ENCODE measurements at places on chromosomes 7 and 10. TPM values are rescaled to one million over a fixed set of nuclear protein-coding genes. Genes with fewer than 3 reads are reported as not detected.

Gene IRF5
- total RNA-seq: 16.5 TPM

DNA sequence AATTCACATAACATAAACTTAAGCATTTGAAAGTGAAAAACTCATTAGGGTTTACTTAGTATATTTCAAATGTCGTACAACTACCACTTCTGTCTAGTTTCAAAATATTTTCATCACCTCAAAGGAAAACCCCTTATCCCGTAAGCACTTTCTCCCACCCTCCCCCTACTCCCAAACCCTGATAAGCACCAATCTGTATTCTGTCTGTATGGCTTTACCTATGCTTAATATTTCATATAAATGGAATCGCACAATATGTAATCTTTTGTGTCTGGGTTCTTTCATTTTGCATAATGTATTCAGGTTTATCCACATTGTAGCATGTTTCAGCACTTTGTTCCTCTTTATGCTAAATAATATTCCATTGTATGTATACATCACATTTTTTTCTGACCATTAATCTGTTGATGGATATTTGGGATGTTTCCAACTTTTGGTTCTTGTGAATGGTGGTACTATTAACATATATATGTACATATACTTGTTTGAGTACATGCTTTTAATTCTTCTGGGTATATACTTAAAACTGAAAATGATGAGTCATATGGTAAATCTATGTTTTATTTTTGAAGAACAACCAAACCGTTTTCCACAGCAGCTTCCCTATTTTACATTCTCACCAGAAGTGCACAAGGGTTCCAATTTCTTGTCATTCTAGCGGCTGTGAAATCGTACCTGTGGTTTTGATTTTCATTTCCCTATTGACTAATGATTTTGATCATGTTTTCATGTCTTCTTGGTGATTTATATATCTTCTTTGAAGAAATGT lies 6.2 kb upstream of the STARD3NL start:
- H3K27ac ChIP-seq: no peak overlapping the region
- H3K36me3 ChIP-seq: no peaks in the 10 kb centered on the region
- DNase-seq: no peak
- no peaks in the 10 kb centered on the region for H3K4me1 ChIP-seq
- H3K4me3 ChIP-seq: no peak overlapping the region

Gene ATP6V0A4
- not detected for total RNA-seq

DNA sequence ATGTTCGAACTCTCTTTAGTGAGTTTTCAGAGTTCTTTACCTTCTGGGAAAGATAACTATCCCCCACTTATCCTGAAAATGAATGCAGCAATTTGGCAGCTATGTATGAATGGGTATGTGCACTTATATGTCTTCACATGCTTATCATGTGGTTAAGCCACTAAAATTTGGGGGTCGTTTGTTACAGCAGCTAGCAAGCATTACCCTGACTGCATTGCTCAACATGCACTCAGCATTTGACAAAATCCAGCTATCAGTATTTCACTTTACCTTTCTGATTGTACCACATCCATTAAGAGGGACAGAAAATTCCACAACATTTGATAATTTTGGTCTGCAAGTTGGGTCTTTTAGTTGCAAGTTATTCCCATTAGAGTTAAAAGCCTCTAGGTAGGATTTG lies 9.7 kb downstream of the CUZD1 start:
- DNase-seq: no peak
- H3K36me3 ChIP-seq: 0 out of 2 replicates have a peak, but pooled peaks cover 12% of the 10 kb centered on the region
- no peak overlapping the region for H3K27ac ChIP-seq
- peaks cover 37% of the 10 kb centered on the region for H3K27me3 ChIP-seq
- no peaks in the 10 kb centered on the region for H3K4me1 ChIP-seq

- H3K4me1 ChIP-seq: peaks cover 67% of the 10 kb centered on the region
- H3K27me3 ChIP-seq: no peaks in the 10 kb centered on the region
- 0 out of 2 replicates have a peak, but pooled peaks cover 3% of the 10 kb centered on the region for H3K36me3 ChIP-seq
- DNase-seq: no peak
- no peak overlapping the region for H3K27ac ChIP-seq
Observed at GRCh38 chr10:69455006-69455763, 3.9 kb downstream of the TSPAN15 start.

Gene EPDR1
- total RNA-seq: 8.0 TPM
